Stimulated activated CD4-positive, alpha-beta T cell treated with anti-CD3 and anti-CD28 coated beads, Interleukin-4, amount 100 ng/mL, for 24 hours (primary cell): ENCODE measurements at places on chromosomes 16 and 17.

DNA sequence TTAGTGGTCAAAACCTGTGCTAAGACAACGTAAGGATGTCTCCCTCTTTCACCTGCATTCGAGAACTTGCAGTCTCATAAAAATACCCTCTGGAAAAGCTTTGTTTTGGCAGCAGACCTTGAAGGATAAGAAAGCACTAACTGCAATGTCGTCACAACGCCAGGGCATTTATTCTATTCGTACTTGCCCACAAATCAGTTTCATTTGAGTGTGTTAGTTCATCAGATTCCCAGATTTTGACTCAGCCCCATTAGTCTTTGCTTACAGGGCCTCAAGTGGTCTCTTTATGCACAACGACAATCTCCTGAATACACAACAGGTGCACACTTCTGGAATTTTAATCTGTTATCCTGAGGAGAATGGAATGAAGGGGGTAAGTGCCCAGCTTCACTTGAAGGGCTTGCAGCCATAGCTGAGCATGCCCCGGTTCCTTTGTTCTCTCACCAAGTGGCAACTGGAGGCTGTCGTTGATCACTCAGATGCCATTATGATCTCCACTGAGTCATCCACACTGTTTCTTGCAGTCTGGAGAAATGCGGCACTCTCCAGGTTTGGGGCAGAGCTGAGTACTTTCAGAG is 58.8 kb downstream of the CLEC19A start:
- DNase-seq, result no peak

DNA sequence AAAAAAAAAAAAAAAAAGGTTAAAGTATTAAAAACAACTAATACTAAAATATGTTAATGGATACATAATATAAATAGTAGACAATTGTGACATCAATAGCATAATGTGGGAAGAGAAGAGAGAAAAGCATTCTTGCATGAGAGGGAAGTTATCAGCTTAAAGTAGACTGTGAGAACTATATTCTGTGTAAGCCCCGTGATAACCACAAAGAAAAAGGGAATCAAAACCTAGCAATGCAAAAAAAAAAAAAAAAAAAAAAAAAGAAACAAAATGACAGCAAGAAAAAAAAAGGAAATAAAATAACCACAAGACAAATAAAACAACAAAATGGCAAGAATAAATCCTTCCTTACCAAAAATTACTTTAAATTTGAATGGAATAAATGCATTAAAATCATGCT is 39.8 kb upstream of the MYLK3 start:
- DNase-seq, result no peak

- DNase-seq, result no peak
These were observed 23.7 kb downstream of the PPL start for GRCh38 chr16:4913130-4913773.

DNA sequence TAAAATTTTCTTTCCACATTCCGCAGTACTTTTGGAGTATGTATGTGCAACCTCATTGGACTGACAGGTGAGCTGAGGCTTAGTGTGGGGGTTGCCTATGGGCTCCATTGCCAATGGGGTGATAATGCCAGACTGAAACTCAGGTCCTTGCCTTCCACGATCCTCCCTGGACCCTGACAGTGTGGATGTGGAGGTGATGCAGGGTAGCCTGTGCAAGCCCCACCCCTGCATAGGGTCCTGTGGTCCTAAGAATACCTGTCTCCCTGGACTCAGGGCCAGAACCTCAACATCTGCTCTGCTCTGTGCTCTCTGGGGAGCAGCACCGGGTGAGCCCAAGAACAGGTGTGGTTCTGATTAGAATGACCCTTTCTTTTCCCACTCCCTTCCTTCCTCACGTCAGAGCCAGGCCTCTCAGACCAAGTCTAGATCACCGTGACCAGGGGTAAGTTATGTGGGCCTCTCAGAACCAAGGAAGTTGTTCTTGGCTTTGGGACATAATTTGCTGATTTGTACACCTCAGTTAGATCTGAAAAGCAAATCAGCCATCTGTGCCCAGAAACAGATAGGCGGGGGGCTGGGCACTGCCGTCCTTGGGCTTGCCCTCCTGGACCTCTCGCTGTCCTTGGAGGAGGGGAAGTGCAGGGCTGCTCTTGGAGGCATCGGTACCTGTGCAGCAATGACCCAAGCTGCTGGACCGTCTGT is 8.4 kb upstream of the TNS4 start:
- DNase-seq, result no peak

GRCh38 chr16:82421851-82422250 is 204.9 kb upstream of the CDH13 start:
- no peak for DNase-seq

DNA sequence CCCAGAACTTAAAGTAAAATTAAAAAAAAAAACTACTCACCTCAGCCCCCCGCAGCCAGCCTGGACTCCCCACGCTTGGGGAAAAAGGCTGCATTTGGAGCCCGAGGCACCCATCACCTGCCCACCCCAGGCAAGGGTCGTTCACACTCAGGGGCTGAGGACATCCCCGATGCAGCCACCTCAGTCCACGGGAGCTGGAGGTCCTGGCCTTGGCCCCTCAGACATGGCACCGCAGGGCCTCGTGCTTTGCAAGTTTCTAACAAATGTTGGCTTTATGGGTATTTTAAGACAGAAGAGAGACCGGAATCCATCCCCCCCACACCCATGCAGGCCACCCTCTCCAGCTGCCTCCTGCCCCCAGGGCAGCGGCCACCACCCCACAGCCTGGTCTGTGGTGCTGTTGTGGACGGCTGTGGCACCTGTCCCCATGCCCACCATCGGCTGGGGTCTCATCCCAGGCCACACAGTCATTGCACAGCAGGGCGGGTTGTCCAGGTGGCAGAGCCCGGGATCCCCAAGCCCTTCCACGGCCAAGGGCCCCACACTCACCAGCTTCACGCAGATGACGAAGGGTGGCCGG is 116.4 kb upstream of the ZNF750 start:
- no peak for DNase-seq

GRCh38 chr16:57738844-57739243 is 3.3 kb downstream of the KATNB1 start:
- no peak for DNase-seq

DNA sequence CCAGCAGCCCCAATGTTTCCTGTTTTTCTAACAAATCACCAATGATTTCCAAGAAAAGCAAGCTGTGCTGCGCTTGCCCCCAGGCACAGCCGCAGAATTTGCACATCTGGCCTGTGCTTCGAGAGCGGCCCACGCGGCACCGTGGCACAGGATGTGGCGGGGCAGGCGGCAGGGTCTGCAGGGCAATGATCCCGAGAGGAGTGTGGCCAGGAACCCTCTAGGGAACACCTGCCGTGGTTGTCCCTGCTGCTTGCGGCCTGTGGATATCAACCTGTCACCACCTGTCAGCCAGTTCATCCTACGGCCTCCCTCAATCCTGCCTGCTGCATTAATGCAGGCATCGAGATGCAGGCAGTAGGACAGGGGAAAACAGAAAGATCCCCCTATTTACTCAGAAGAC is 24.0 kb downstream of the PIK3R5 start:
- peak; percentile 65 for DNase-seq

- no peak for DNase-seq
These were observed 66.0 kb downstream of the GNAO1 start for GRCh38 chr16:56257239-56257638.

DNA sequence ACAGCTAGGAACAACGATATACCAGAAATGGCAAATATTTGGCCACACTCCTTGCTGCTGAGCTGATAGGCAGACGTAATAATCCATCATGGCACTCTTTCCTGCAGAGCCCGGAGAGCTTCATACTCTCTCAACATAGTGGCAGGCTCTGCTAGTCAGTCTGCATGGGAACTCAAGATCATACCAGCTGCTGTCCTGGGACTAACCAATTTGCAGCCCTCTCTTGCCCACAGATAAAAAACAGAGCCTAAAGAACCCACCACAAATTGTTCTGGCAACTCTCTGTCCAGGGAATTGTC is 13.5 kb downstream of the GSDMB start:
- DNase-seq, result no peak

GRCh38 chr17:21297597-21297996 is 13.1 kb downstream of the MAP2K3 start:
- no peak for DNase-seq

- DNase-seq, result no peak
These were observed 571 bp downstream of the CAVIN1 start for GRCh38 chr17:42422412-42422957.

DNA sequence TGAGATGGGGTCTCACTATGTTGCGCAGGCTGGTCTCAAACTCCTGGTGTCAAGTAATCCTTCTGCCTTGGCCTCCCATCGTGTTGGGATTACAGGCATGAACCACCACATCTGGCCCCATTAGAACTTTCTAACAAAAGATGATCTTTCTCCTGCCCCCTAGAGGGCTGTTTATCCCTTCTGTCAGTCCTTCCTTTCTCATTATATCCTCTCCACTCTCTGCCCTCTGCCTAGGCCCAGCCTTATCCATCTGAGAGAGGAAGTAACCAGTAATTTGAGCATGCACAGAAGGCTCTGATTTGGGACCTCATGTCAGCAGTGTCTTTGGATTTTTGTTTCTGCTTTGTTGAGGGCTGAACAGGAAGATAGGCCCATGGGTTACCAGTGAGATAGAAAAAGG is 4.4 kb upstream of the DHX40 start:
- no peak for DNase-seq

- DNase-seq, result no peak
These were observed 90.5 kb upstream of the ZNF469 start for GRCh38 chr16:88292007-88292970.

GRCh38 chr17:53058031-53058430 is 764.7 kb upstream of the KIF2B start:
- no peak for DNase-seq

DNA sequence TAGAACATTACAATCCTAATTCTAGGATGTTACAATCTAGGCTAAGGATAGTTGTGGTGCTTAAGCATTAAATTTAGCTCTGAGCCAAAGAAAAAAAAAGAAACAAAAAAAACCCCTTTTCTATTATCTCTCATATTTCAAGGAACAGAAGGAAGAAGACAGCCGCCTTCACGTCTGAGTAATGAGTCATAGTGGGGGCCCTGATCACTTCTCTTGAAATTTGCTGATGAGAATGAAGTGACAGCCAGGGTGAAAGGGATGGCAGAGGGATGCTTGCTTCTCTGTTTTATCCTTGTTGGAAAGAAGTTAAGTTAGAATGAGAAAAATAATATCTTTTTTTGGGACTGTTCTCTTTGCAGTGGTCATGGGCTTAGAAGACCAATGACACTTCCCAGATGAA is 82.6 kb upstream of the MPHOSPH6 start:
- no peak for DNase-seq

DNA sequence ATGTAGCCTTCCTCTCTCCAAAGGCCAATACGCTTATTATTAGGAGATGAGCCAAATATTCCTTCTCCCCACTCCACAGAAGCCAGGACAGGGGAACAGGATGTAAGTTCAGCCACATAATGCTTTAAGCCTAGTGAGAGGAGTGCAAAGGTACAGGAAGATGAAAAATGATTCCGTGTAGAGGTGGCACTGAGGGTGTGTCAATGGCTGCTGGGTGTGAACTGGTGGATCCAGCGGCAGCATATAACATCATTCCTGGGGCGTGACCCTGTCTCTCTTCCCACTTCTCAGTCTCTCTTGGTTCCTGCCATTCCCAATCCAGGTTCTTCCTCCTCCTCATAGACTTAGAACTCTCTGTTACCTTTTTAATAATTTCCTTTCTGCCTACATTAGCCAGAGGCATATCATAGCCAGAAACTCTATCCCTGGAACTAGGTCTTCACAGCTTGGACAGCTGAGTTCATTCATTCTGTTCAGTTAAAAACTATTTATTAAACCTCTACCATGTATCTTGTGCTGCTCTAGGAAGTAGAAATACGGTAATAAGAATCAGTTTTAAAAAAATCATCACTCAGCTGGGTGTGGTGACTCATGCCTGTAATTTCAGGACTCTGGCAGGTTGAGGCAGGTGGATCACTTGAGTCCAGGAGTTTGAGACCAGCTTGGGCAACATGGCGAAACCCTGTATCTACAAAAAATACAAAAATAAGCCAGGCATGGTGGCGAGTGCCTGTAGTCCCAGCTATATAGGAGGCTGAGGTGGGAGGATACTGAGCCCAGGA is 58.0 kb upstream of the FAM20A start:
- no peak for DNase-seq

DNA sequence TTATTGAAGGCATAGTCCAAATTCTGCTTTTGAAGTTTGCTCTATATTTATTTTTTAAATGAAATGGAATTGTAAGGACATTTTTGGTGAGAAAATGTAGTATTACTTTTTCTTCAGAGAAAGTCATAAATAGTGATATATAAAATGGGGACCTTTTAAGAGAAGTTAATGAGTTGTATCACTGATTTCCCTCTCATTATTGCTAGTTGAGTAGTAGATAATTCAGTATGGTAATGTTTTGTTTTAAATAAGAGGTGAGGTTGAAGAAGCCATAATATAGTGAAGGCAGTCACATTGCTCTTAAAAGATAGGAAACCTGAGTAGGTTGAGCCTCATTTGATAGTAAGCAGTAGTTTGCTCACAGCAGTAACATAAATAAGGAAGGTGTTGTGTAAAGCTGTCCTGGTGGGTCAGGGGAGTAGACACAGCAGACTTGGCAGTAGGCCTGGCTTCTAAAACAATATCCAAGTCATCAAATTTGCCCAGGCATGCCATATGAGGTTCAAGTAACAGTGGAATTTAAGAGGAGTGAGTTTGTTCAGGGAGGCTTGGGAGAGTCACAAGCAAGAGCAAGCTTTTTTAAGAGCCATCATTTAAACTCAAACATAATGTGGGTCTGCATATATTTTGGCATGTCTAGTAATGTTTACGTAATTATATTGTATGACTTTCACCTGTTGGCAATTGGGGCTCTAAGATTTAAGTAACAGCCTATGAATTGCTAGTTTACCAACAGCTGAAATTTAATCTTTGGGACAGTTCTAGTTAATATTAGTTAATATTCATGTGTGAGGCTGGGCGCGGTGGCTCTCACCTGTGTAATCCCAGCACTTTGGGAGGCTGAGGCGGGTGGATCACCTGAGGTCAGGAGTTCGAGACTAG is 6.5 kb downstream of the NFATC3 start:
- DNase-seq, result no peak

- no peak for DNase-seq
These were observed 884 bp upstream of the JPT1 start for GRCh38 chr17:75155191-75155601.

DNA sequence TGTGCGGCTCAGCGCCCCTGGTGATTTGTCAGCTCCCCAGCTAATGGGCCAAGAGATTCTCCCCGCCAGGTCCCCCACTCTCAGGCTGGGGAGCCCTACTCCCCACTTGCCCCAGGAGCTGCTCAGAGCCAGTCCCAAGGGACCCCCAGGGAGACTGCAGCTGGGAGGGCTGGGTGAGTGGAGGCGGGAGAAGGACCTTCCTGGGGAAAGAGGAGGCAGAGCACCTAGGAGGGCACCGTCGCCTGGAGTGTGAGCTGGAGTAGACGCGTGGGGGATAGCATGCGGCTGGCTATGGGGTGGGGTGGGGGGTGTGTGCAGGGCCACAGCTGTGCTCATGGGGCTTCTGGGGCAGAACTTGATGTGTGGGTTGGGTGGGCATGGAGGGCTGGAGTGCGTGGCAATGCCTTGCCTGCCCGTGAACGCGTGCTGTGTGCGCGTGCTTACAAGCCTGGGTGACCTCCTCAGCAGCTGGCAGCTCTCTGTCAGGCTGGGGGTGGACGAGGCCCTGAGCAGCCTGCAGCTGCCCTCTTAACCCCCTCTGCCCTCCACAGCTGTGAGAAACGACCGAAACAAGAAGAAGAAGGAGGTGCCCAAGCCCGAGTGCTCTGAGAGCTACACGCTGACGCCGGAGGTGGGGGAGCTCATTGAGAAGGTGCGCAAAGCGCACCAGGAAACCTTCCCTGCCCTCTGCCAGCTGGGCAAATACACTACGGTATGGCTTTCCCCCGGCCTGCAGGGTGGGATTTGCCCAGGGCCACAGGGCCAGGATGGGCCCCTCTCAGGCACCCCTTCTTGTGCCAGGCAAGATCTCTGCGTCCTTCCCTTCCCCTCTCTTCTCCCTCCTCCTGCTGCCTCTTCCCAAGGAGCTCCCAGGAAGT is 12.9 kb downstream of the GJD3 start:
- DNase-seq, result no peak
